M059J (cell line): ENCODE measurements at places on chromosomes 5 and 9. TPM values are rescaled to one million over a fixed set of nuclear protein-coding genes. Genes with fewer than 3 reads are reported as not detected.
A peak's percentile ranks its signal among the peaks of the same experiment; 100 is the strongest.

The DNAH5 gene
- 2.2 and 3.0 TPM in 2 replicates for total RNA-seq

DNA sequence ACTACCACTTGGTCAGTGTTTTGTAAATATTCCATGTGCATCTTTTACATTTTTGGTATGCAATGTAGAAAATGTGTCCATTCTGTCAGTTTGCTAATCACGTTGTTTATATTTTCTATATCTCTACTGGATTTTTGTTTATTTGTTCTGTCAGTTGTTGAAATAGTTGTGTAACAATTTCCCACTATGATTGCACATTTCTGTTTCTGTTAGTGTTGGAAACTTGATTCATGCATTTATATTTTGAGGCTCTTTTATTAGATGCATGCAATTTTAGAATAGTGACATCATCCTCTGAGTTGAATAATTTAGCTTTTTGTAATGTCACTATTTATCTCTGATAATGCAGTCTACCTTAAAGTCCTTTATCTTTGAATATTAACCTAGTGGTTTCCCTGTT is 25.8 kb upstream of the LECT2 start:
- DNase-seq, result peak; percentile 22

DNA sequence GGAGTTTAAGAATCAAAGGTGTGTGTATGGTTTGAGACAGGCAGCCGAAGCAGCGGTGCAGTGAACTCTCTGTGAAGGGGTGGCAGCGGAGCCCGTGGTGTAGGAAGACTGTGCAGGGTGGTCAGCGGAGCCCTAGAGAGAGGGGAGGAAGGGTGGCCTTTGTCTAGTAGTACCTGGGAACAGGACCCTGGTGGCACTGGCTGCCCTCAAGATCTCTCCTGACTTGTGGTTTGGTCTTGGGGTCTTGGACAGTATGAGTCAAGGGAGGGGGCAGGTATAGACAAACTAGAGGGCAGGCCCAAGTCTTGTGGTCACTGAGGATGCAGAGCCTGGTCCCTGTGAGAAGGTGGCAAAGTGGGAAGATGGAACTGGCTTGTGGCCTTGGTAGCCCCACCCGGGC is 7.1 kb upstream of the NKX2-5 start:
- DNase-seq, result no peak

GRCh38 chr9:36029765-36030528 is 6.8 kb upstream of the RECK start:
- DNase-seq, result peak; percentile 93

- DNase-seq, result no peak
Observed at GRCh38 chr5:18961234-18961633, 1026.8 kb downstream of the CDH18 start.

GRCh38 chr9:95095641-95096355 is 221.7 kb downstream of the FANCC start:
- DNase-seq, result no peak

DNA sequence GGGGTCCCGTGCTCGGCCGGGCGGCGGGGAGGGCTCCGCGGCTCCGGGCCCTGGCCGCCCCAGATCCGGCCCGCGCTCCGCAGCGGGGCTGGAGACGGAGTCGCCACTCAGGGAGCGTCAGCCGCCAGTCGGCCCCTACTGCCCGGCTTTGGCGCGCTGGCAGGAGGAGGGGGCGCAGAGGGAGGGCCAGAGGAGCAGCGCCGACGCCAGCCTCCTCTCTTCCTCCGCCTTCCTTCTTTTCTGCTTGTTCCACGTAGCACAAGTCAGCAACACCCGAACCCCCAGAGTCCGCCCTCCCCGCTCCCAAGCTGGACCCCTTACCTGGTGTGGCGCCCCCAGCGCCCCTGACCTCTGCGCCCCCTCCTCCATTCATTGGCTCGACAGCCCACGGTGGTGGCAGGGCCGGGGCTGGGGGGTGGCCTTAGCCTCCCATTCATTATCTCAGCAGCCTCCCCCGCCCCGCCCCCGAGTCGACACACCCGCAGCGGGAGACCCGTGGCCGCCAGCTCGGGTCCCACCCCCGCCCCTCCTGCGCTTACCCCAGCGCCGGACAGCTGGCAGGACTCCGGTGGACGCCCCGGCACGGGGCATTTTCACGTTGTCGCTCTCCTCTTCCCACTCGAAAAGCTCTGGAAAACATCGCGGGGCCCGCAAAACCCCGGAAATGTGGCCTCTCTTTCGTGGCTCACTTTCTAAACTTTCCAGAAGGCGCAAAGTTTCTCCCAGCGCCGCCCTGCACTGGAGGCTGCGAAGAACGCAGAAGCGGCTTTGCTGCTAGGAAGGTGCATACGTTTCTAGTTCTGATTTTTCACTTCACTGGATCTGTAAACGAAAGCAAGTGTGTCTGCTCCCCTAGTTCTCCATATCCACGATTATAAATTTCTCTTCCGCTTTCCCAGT is at the start of gene LPAR1:
TSS of gene LPAR1 (minus strand) at position 140 of the 900 bp plus-strand sequence. CDS start 66,353 bp downstream, outside the sequence.
- peak; percentile 58 for DNase-seq
